CMK (cell line): ENCODE measurements at places on chromosomes 11 and 22.

DNA sequence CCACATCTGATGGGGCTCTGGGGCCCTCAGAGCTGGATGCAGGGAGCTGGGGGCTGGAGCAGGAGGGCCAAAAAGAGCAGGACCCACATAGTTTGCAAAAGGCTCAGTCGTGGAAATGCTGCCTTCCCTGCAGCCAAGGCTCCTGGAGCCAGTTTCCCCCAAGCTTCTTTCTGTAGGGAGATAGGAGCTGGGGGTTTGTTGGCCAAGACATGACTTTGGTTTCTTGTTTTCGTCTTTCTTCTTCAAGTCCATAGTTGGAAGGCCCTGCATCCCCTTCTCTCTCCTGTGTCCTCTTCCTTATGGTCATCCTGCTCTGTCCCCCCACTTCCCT is 36.3 kb downstream of the IGF2 start:
- no peak for DNase-seq

GRCh38 chr11:117979481-117980211 is 6.5 kb upstream of the IL10RA start:
- DNase-seq = no peak

DNA sequence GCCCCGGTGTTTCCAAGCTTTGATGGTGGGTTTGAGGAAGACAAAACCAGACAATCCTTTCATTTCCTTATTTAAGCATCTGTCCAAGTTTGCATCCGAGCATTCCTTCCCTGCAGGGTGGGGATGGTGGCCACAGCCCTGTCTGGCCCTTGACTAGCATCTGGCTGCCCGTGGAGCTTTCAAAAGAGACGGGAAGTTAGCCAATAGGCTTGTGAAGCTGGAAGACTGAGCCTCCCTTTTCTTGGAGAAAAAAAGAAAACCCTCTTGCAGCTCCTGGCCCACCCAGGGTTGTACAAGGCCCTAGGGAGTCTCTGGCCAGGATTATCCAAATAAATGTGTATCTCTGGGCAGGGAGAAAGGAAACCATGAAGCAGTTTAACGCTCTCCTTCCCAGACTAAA is 60.6 kb downstream of the MICAL2 start:
- DNase-seq = no peak

GRCh38 chr11:86790195-86790725 is 10.1 kb upstream of the PRSS23 start:
- no peak for DNase-seq
